ENCODE measurements at places on chromosomes 6 and 20. TPM values are rescaled to one million over a fixed set of nuclear protein-coding genes. Genes with fewer than 3 reads are reported as not detected.

GRCh38 chr6:168032005-168032760 lies 34.7 kb downstream of the KIF25 start:
- H3K27ac ChIP-seq: peak overlapping the region; percentile 53
- DNase-seq: peak; percentile 71
- H3K4me1 ChIP-seq: peaks cover 35% of the 10 kb centered on the region
- no peaks in the 10 kb centered on the region for H3K36me3 ChIP-seq

Gene MOG
- not detected for total RNA-seq

Gene RALGAPB
- 51.5 TPM for total RNA-seq

- H3K27ac ChIP-seq: no peak overlapping the region
- H3K4me3 ChIP-seq: no peak overlapping the region
- no peaks in the 10 kb centered on the region for H3K4me1 ChIP-seq
- no peak for DNase-seq
Observed at GRCh38 chr20:63029358-63030121, 22.8 kb upstream of the BHLHE23 start.

DNA sequence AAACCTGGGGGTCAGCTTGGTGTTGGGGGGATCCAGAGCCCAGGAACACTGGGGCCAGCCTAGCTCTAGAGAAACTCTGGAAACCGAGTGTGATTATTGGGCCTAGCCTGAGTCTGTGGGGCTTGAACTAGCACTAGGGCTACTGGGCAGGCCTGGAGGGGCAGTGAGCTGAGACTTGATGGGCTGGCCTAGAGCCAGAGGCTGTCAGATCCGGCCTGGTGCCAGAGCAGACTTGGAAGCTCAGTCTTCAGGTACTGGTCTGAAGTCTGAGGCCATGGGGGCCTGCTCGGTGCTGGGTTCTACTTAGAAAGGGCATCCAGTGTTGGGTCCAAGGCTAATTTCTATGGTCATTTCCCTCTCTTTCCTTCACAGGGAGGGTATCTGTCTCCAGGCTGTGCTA lies 2.7 kb downstream of the DEFB112 start:
- H3K4me1 ChIP-seq: no peaks in the 10 kb centered on the region
- H3K4me3 ChIP-seq: no peak overlapping the region
- H3K27ac ChIP-seq: no peak overlapping the region
- no peaks in the 10 kb centered on the region for H3K27me3 ChIP-seq
- no peaks in the 10 kb centered on the region for H3K36me3 ChIP-seq

- H3K4me1 ChIP-seq: no peaks in the 10 kb centered on the region
- H3K36me3 ChIP-seq: no peaks in the 10 kb centered on the region
- no peaks in the 10 kb centered on the region for H3K27me3 ChIP-seq
- no peak overlapping the region for H3K4me3 ChIP-seq
Observed at GRCh38 chr6:7112741-7113313, 5.1 kb downstream of the RREB1 start.

Gene DPPA5
- total RNA-seq: not detected

GRCh38 chr6:130012728-130013127 lies 5.7 kb upstream of the L3MBTL3 start:
- no peaks in the 10 kb centered on the region for H3K36me3 ChIP-seq
- no peaks in the 10 kb centered on the region for H3K27me3 ChIP-seq
- no peaks in the 10 kb centered on the region for H3K4me1 ChIP-seq
- no peak for DNase-seq
- H3K27ac ChIP-seq: no peak overlapping the region

DNA sequence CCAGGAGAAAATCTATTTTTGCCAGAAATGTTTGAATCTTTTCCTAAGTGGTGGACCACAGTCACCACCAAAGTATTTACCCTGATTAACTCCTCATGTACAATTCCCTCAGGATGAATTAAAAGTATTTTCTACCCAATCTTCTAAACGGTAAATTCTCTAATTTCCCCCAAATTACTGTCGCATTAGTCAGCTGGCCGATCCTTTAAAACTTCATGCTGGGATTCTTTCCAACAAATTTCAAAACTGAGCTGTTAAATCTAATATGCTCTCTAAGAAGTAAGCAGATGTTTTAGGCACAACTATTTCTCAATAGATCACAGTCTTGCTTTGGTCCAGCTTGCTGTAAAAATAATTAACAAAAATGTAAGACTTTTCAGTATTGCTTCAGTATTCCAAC lies 447.2 kb downstream of the FRK start:
- H3K4me3 ChIP-seq: peak overlapping the region; percentile 55
- H3K36me3 ChIP-seq: no peaks in the 10 kb centered on the region
- no peaks in the 10 kb centered on the region for H3K27me3 ChIP-seq
- H3K4me1 ChIP-seq: peaks cover 9% of the 10 kb centered on the region
- peak overlapping the region; percentile 84 for H3K27ac ChIP-seq
- peak; percentile 34 for DNase-seq

Gene ZBTB46
- total RNA-seq: 4.0 TPM

GRCh38 chr6:163301726-163302635 lies 112.5 kb upstream of the QKI start:
- H3K27ac ChIP-seq: no peak overlapping the region

Gene EIF6
- 142 TPM for total RNA-seq
